Cortex of kidney (tissue), 1 donor: ENCODE measurements at places on chromosomes 2 and 18.

- DNase-seq = no peak
Observed at GRCh38 chr18:2923464-2923863, 76.7 kb downstream of the EMILIN2 start.

- no peak for DNase-seq
Observed at GRCh38 chr2:58708565-58708964, 467.4 kb upstream of the FANCL start.

GRCh38 chr2:48137829-48138228 is 231.5 kb upstream of the FBXO11 start:
- DNase-seq = no peak

GRCh38 chr18:38250971-38251370 is 685.4 kb upstream of the CELF4 start:
- no peak for DNase-seq

- no peak for DNase-seq
Observed at GRCh38 chr2:102575888-102576287, 43.5 kb upstream of the SLC9A2 start.

- no peak for DNase-seq
Observed at GRCh38 chr2:176098366-176099158, 1.0 kb upstream of the HOXD12 start.

- no peak for DNase-seq
Observed at GRCh38 chr18:63309422-63309821, 10.1 kb downstream of the BCL2 start.

GRCh38 chr2:11669454-11670291 is at the start of gene NTSR2:
Gene NTSR2, minus strand, starts transcription at chr2:11670195. Its CDS starts 66 bp downstream, at chr2:11670129.
- no peak for DNase-seq

DNA sequence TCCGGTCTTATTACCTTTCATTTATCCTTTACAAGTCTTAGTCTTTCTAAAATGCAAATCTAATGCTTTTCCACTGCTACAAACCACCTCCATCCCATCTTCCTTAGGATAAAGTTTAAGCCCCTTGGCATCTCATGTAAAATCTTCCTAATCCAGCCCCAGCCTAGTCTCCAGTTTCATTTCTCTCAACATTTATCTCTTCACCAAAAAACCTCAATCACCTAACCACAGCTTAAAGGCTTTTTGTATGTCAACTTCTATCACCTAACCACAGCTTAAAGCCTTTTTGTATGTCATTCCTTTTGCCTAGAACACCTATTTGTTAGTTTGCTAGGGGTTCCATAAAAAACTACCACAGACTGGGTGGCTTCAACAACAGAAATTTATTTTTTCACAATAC is 4.2 kb downstream of the TRAK2 start:
- DNase-seq = no peak
